ENCODE measurements at places on chromosomes 2 and 18. TPM values are rescaled to one million over a fixed set of nuclear protein-coding genes. Genes with fewer than 3 reads are reported as not detected.

Gene PCBP1
- 47.6 TPM for total RNA-seq

Gene SP100
- 28.4 TPM for total RNA-seq

Gene PNO1
- 19.1 TPM for total RNA-seq

Gene SAG
- total RNA-seq = not detected

Gene FBLN7
- total RNA-seq = 0.03 TPM

Gene UGT1A1
- 3.2 TPM for total RNA-seq

Gene GCG
- total RNA-seq = not detected

Gene COL4A3
- not detected for total RNA-seq

Gene VWC2L
- total RNA-seq = not detected

Gene PJVK
- total RNA-seq = 0.23 TPM

Gene UPP2
- not detected for total RNA-seq

Gene PDE11A
- not detected for total RNA-seq

Gene EFR3B
- 0.05 TPM for total RNA-seq

Gene NT5C1B
- total RNA-seq = not detected

Gene MOB1A
- total RNA-seq = 38.9 TPM

Gene SKOR2
- not detected for total RNA-seq

Gene RASGRP3
- total RNA-seq = 1.3 TPM

Gene IL36RN
- total RNA-seq = 1.4 TPM

Gene MRPL30
- 26.2 TPM for total RNA-seq

Gene NCOA1
- total RNA-seq = 2.9 TPM

Gene CCBE1
- not detected for total RNA-seq

Gene TTN
- total RNA-seq = under 0.01 TPM

Gene STON1
- total RNA-seq = 0.29 TPM

Gene KANSL1L
- total RNA-seq = 14.2 TPM

Gene ERFE
- total RNA-seq = 4.5 TPM

Gene MORN2
- 6.2 TPM for total RNA-seq

Gene KCNF1
- total RNA-seq = 0.66 TPM

Gene GAL3ST2
- not detected for total RNA-seq

Gene KIF5C
- total RNA-seq = not detected

Gene NOTO
- not detected for total RNA-seq

Gene RPS27A
- 852 TPM for total RNA-seq

Gene B4GALT6
- total RNA-seq = 0.68 TPM

Gene CCDC85A
- 0.10 TPM for total RNA-seq

Gene IL1RN
- 13.3 TPM for total RNA-seq

Gene VWA3B
- not detected for total RNA-seq

Gene LANCL1
- total RNA-seq = 5.4 TPM

Gene INO80B
- total RNA-seq = 34.6 TPM

Gene MYOM1
- 0.13 TPM for total RNA-seq

Gene GPR45
- not detected for total RNA-seq

Gene CTLA4
- total RNA-seq = not detected

Gene CD28
- total RNA-seq = not detected

Gene CNNM4
- 11.9 TPM for total RNA-seq

Gene RRM2
- total RNA-seq = 264 TPM

Gene PCARE
- total RNA-seq = not detected

Gene RNF144A
- 0.10 TPM for total RNA-seq

Gene CDKL4
- total RNA-seq = not detected

Gene AQP4
- total RNA-seq = not detected

Gene SNRNP27
- 19.2 TPM for total RNA-seq

Gene DQX1
- 1.3 TPM for total RNA-seq

Gene PLGLB1
- total RNA-seq = not detected

Gene FAM161A
- total RNA-seq = 2.9 TPM

Gene DCDC2C
- not detected for total RNA-seq

Gene RIT2
- total RNA-seq = not detected

Gene SP5
- 12.8 TPM for total RNA-seq

Gene ASB18
- not detected for total RNA-seq

Gene UGT1A6
- total RNA-seq = 18.3 TPM

Gene RTTN
- total RNA-seq = 8.0 TPM
